T-helper 22 cell (primary cell): ENCODE measurements at places on chromosomes 16 and 17.

DNA sequence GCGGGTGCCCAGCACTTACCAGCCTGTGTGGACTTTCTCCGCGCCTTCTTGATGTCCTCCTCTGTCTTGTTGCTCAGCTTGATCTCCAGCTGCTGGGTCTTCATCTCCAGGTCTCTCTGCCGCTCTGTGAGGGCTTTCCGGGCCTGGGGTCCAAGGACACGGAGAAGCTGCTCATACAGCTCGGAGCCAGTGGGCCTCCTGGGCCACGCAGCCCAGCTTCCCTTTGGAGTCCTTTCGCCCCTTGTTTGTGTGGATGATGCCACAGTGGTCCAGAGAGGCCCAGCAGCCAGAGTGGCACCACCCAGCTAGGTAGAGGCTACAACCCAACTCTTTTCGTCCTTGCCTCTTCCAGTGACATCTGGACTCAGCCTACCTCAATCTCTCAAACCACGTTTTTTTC, 20.4 kb upstream of the RCVRN start:
- DNase-seq = no peak

DNA sequence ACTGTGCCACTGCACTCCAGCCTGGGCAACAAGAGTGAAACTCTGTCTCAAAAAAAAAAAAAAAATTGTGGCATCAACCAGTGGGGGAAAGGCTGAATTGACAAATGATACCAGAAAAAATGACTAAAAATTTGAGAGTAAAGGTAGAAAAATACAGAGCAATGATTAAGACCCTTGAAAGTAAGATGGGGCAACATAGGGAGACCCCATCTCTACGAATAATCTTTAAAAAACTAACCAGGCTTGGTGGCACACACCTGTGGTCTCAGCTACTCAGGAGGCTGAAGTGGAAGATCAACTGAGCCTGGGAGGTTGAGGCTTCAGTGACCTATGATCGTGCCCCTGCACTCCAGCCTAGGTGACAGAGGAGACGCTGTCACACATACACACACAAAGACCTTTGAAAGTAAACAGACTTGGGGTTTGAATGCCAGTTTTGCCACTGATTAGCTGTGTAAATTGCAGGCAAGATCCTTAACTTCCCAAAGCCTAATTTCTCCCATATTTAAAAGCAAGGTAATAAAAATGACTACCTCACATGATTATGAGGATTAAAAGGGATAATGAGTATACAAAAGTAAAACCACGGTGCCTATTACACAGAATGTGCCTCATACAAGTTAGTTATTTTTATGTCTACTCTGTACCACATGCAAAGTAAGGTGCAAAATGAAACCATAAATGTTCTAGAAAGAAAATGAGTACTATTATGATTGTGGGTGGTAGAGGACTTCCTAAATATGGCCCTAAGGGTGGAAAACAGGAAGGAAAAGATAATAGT, 21.7 kb upstream of the PAFAH1B1 start:
- DNase-seq = no peak

DNA sequence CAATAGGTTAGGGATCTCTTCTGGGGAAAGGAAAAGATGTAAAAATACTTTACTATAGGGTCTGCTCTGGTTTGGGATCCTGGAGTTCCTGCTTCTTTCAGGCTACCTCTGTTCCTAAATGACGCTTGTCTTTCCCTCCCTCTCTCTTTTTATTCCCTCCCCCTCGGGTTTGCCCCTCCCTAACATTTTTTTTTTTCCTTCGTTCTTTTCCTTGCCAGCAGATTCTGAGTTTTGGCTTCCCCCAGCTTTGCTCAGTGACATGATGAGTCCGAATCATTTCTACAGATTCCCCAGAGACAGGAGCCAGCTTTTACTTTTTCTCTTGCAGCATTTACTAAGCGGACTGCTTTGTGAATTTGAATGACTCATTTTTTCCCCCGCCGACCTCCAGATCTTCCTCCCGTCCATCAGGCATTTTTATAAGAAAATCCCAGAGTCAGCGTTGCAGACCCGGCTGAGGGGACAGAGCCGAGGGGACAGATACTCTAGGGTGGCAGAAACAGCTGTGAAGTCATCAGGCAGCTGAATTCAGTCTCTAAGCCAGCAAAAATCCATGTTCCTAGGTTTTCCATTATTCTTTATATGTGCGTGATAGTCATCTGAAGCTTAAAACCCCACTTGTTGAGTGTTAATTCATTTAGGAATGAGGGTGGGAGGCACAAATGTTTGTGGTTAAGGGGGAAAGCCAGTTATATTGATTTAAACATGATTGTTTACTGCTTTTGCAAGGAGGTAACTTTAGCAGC, at the start of gene TMEM100:
TMEM100 (minus strand) TSS at position 123 of the 746 bp plus-strand sequence. CDS start 1,794 bp downstream, outside the sequence.
- DNase-seq = no peak

- no peak for DNase-seq
These were observed 414.4 kb downstream of the UTP18 start for GRCh38 chr17:51674579-51675255.

DNA sequence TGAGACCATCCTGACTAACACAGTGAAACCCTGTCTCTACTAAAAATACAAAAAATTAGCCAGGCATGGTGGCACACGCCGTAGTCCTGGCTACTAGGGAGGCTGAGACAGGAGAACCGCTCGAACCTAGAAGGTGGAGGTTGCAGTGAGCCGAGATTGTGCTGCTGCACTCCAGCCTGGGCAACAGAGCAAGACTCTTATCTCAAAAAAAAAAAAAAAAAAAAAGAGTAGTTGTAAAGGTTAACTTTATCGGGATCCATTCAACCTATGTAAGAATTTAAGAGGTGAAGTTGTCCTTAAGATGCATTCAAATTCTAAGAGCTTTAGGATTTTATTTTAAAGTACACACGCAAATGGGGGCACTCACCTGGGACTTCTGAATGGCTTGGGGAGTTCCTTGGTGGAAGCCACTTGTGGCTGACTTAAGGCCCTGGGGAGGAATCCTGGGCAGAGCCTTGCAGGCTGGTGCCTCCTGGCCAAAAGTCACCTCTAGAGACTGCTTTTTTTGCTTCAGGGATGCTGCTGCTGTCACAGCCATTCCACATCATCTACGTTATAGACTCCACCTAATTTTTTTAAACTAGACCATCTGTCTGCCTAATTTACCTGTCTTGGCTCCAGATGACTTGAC, 3.3 kb downstream of the CTCF start:
- DNase-seq = no peak

GRCh38 chr17:36934692-36935630, 2.3 kb upstream of the LHX1 start:
- DNase-seq = no peak
